Left ventricle myocardium inferior (tissue), 1 donor: ENCODE measurements at places on chromosomes 1 and 21. TPM values are rescaled to one million over a fixed set of nuclear protein-coding genes. Genes with fewer than 3 reads are reported as not detected.

GRCh38 chr1:234102583-234102982 lies 198.1 kb downstream of the SLC35F3 start:
- no peak for DNase-seq

DNA sequence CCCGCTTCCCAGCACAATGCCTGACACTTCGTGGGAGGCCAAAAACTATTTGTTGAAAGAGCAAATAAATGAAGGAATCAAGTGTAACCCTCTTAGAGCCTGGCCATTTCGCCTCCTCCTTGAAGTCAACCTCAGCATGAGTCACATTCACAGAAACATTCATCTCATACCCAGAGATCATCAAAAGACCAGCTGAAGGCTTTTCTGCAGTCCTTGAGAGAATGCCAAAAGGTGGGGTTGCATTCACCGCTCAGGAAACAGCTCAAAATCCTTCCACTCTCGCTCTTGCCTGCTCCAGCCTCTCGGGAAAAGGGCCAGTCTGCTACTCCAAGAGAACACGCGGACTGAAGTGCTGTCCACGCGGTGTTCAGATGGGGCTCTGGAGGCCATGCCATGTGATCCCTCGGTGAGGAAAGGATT lies 90.0 kb downstream of the VWA5B1 start:
- no peak for DNase-seq

- DNase-seq: no peak
Measured at GRCh38 chr1:154943649-154944400, 7.3 kb upstream of the PMVK start.

- no peak for DNase-seq
Measured at GRCh38 chr1:232267092-232267836, 362.7 kb downstream of the SIPA1L2 start.

- no peak for DNase-seq
Measured at GRCh38 chr21:26025536-26026512, 144.7 kb downstream of the APP start.

DNA sequence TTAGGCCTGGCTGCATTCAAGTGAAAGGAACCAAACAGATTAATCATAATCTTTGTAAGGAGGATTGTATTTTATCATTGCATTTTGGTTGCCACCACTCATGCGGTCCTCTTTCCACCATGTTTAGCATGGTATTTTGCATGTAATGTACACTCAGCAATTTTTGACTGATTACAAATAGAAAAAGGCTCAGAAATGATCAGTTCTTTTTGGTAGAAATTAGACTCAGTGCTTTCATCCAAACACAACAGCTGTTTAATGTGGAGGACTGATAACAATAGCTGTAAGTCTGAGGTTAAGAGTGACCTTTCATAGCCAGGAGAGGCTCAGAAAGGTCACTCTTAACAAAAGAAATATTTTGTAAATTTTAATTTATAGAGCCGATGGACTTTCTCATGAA lies 25.3 kb upstream of the DPH5 start:
- DNase-seq: no peak

GRCh38 chr1:175540896-175541645 lies 202.3 kb downstream of the TNR start:
- DNase-seq: no peak

Gene CD1B
- not detected for total RNA-seq

Gene LRRC8D
- total RNA-seq: 6.4 TPM
